ENCODE measurements at places on chromosomes 4 and X.

DNA sequence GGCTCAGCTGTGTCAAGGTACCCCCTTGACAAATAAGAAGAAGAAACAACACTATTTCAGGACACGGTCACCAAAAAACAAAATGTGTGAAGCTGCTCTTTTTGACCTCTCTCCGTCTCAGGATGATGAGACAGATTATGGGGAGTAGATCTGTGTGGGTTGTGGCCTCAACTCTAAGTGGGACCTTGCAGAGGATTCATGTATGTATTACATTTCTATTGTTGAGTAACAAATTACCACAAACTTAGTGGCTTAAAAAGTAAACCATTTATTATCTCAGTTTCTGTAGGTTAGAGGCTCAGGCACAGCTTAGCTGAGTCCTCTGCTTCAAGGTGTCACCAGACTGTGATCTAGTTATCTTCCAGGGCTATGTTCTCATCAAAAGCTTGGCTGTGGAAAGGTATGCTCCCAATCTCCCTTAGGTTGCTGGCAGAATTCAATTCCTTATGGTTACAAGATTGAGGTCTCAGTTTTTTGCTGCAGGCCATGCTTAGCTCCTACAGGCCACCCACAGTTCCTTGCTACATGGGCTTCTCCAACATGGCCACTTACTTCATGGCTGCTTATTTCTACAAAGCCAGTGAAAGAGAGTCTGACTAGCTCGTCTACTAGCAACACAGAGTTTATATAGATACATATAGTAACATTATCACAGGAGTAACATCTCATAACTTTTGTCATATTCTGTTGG lies 28.1 kb downstream of the DGKK start:
- DNase-seq, result no peak

DNA sequence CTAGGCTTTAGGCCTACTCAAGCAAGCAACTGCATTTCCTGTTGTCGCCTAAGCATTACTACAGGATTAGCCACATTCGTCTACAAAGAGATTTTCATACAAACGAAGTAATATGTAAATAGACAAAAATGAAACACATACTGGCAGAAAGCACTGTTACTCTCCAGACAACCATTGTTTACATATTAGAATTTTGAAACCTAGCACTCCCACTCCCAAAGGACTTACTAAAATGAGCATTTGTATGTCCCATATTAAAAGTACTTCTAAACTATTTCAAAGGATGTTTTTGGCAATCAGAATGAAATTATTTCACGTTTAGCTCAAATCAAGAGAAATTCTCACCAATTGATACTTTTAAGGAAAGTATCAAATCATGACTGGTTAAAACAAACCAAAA lies 570.8 kb downstream of the PRR32 start:
- no peak for DNase-seq

DNA sequence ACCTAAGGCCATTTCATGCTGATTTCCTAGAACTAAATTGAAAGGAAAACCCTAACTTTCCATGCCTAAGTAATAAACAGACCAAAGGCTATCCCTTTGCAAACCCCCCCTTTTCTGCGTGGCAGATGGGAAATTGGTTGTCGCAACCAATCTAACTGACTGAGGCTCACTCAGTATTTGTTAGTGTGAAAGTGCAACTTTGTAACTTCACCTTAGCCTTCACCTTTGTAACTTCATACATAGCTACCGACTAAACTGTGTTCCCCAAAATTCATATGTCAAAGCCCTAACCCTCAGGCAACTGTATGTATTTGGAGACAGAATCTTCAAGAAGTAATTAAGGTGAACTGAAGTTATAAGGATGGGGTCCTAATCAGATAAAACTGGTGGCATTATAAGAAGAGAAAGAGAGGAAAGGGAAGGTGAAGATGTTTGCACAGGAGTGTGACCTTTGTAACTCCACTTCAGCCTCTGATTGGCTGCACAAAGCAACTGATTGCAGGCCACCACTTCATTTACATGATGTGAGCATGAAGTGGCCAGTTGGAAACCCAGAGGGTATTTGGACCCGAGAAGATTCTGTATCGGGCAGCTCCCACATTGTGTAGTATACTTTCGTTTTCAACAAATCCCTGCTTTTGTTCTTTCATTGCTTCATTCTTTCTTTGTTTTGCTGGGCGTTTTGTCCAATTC lies 4.9 kb upstream of the TMEM33 start:
- no peak for DNase-seq

DNA sequence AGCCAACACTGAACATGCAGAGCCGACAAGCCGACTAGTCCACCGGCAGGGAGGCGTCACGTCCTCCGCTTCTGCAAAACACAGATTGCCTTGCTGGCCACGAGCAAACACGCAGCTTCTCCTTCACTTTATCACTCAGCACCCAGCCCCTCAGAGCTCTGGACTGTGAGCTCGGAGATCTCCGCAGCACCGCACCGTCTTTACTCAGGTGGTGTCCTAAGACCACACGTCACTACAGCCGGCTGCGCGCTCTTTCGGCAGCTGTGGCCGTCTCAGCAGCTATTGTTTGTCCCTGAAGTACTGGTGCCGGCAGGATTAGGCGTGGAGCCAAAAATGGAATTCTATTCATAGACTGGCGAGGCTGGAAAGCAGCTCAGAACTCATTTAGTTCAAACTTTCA lies 72.0 kb downstream of the FAT1 start:
- no peak for DNase-seq

GRCh38 chr4:155559915-155560314 lies 106.7 kb upstream of the GUCY1A1 start:
- DNase-seq, result no peak

GRCh38 chrX:55005256-55005655 lies 5.1 kb downstream of the APEX2 start:
- no peak for DNase-seq

DNA sequence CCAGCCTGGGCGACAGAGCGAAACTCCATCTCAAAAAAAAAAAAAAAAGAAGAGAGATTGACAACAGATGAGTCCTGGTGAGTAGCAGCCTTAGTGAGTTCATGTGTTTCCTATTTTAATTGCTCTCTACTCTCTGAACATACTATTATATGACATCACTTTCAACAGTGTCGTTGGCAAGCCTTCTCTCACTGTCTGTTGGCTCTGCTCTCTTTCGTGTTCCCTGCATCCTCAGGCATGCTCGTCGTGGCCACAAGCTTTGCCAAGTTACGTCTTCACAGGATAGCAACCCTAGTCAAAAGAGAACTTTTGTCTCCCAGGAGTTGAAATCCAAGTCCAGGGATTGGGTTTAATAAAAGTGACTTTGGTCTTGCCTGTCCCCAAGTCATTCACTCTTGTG lies 117.1 kb upstream of the EGFL6 start:
- DNase-seq, result no peak

Measured in activated CD4-positive, alpha-beta T cell treated with anti-CD3 and anti-CD28 coated beads, Interleukin-2, amount 50 U/mL, for 24 hours (primary cell).